Heart left ventricle (tissue), 16 donors: ENCODE measurements at places on chromosomes 7 and 10. TPM values are rescaled to one million over a fixed set of nuclear protein-coding genes. Genes with fewer than 3 reads are reported as not detected.

DNA sequence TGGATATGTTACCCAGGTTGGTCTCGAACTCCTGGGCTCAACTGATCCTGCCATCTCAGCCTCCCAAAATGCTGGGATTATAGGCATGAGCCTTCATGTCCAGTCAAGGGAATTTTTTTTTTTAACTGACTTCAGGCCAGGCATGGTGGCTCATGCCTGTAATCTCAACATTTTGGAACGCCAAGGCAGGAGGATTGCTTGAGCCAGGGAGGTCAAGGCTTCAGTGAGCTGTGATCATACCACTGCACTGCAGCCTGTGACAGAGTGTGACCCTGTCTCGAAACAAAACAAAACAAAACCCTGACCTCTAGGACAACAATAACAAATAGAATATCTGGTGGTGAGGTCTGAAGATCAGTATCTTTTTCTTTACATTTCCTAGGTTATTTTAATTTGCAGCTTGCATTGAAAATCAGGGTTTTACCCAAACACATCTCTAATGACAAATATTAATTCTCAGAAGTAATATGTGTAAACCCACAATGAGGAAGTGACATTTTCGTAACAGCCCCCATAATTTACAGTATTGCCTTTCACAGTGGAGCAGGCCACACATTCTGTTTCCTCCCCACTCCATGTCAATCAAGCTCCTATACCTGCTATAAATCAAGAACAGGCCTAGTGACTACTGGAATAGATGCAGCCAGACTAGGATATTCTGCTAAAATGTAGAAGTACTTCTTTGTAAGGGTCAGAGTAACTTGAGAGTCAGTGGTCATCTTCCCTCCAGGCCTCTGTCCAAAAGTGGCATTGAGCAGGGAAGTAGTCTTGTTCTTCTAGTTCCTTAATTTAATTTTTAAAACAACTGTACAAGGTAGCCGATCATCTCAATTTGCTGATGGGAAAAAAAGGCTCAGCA is 43.3 kb upstream of the ECHDC3 start:
- DNase-seq, result no peak

GRCh38 chr7:120272261-120272660 is 714 bp upstream of the KCND2 start:
- no peak for DNase-seq

GRCh38 chr7:107596881-107597581 is 17.0 kb downstream of the BCAP29 start:
- no peak for DNase-seq

- DNase-seq, result no peak
Measured at GRCh38 chr7:28032738-28033380, 147.7 kb downstream of the JAZF1 start.

- DNase-seq, result no peak
Measured at GRCh38 chr10:127534496-127534895, 14.6 kb upstream of the NPS start.

DNA sequence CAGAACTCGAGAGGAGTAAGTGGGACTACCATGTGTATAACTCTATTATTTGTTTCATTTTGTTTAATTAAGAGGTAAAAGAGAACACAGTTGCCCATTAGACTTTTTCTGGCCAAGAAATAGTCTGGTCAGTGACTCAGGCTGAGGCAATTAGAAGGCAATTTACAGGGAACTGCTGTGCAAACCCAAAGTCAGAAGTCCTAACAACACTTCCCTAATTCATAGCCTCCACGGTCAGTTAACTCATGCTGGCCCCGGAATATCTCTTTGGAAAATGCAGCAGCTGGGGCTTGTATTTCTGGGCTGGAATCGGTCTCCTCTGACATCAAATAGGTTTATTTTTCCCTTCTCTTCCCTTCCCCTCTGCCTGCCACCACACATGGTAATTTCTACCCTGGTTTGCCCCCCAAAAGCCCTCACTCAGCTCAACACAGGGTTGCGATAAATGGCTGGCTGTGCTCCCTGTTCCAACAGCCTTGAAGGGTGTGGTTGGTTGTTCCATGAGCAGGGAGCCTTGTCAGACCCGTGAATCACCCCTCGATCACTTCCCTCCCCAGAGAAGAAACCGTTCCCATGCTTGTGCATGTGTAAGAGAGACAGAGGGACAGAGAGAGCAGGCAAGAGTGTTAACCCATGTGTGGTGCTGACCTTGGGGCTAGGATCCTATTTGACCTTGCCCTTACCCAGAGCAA is 5.3 kb downstream of the SH3PXD2A start:
- peak; percentile 74 for DNase-seq

GRCh38 chr7:99576251-99576650 is 17.8 kb downstream of the ZNF655 start:
- DNase-seq, result no peak

DNA sequence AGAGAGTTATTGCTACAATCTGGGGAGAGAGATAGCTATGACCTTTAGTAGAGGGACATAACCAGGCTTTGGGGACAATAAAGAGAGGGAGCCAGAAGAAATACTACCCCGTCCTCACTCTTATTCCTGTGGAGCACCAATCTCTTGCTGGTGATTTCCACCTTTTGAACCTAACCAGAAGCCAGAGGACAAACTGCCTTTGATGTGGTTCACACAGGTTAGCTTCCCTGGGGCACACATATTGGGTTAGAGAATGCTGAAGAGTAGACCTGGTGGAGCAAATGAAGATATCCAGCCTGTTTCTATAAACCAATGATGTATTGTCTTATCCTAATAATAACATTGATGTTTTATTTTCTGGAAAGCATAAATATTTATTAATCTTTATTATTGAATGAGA is 399.3 kb downstream of the HTR7 start:
- DNase-seq, result no peak

DNA sequence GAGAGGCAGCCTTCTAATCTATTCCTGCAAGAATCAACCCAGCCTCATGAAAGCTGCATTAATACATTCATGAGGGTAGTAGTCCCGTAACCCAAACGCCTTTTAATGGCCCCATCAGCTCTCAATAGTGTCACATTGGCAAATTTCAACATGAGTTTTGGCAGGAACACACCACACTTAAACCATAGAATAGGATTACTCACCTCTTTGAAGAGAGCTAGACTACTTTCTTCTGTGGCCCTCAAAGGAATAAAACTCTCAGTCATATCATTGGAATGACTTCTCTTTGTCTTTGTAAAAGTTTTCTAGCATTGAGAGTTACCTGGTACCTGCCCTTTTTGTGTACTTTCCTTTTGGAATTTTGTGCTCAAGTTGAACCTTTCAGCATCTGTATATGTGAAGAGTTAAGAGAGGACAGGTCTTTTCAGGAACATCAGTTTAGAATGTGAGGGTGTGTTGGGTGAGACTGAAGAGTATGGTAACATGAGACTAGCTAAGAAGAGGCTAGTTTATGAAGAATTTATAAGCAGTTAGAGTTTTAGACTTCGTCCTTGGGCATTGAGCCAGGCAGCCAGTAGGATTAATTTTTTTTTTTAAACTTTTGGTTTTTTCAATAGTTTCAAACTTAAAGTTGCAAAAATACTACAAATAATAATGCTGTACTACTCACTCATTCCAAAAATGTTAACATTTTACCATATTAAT is 92.6 kb downstream of the MLLT10 start:
- no peak for DNase-seq

DNA sequence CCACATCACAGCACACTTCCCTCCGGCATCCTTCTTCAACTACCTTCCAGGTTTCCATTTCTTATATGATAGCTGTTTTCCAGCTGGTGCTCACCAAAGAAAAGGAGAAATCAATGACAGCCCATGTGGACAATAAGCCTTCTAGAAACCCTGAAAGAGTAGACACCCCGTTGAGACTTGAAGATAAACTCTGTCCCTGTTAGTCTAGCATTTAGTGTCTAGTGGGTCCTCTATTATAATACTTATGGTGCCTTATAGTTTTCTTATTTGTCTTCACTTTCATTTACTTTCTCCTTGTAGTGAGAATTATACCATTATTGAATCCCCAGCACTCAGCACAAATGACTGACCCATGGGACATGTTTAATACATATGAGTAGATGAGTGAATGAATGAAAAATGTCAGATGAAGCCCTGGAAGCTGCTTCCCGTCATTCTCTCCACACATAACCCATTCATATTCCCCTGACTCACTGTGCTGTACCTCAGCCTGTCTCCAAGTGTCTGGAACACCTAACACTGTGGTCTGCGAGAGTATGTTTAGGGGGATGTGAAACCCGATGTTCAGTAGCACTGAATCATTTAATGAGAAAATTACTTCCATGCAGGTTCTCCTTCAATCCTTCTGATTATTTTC is 377.6 kb downstream of the GPR158 start:
- no peak for DNase-seq

DNA sequence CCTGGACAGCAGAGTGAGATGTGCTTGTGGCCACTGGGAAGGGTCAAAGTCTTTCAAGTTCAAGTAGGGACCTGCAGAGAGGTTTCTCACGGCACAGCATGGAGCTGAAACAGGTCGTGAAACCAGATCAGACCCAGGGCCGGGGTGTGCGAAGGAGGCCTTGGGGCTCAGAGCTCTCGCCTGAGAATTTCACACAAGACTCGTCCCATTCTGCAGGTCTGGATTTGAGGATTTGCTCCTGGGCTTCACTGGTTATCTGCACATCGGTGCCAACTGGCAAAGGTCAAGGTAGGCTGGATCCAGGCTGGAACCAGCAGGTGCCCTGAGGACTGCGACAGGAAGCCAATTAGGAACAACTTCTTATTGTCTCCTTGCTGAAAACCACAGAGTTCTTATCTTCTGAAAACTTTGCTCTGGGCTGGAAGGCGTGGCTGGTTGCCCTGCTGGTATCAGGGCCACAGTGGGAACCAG is 24.0 kb upstream of the GTF2I start:
- DNase-seq, result no peak

- DNase-seq, result no peak
Measured at GRCh38 chr10:52609626-52610240, 162.9 kb downstream of the MBL2 start.

- DNase-seq, result no peak
Measured at GRCh38 chr10:107516349-107516748, 351.8 kb upstream of the SORCS1 start.

DNA sequence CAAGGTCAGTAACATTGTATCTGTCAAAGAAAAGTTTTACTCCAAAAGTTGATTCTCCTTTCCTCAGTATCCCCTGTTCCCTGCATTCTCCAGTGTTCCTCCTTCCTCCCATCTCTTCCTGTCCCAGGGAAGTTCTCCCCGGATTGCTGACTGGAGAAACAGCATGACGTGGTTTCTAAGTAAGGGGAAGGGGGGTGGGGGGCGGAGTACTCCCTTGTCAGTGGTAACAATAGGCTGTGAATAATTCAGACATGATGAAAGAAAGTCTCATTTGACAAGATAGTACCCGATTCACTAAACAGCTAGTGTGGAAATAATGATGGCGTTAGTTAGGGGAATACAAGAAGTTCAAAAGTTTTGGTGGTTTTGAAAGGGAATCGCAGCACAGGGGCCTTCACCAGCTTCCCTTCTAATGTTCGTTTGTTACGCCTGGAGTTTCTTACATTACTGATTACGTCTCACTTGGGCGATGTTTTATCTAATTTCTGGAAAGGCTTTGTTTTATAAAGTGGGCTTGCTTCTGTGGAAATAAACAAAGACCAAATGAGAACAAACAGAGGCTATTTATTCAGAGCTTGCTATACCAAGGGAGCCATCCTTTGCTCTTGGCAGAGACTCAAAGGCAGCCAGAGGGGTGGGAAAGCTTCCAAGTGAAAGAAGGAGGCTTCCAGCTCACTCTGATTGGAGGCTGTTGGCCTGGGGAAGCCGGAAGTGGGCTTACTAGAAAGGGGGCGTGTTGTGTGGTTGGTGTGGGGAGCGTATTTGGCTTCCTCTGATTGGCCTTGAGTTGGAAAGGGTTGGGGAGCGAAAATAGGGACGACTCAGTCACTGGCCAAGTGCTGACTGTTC is 453.7 kb downstream of the SDK1 start:
- no peak for DNase-seq

DNA sequence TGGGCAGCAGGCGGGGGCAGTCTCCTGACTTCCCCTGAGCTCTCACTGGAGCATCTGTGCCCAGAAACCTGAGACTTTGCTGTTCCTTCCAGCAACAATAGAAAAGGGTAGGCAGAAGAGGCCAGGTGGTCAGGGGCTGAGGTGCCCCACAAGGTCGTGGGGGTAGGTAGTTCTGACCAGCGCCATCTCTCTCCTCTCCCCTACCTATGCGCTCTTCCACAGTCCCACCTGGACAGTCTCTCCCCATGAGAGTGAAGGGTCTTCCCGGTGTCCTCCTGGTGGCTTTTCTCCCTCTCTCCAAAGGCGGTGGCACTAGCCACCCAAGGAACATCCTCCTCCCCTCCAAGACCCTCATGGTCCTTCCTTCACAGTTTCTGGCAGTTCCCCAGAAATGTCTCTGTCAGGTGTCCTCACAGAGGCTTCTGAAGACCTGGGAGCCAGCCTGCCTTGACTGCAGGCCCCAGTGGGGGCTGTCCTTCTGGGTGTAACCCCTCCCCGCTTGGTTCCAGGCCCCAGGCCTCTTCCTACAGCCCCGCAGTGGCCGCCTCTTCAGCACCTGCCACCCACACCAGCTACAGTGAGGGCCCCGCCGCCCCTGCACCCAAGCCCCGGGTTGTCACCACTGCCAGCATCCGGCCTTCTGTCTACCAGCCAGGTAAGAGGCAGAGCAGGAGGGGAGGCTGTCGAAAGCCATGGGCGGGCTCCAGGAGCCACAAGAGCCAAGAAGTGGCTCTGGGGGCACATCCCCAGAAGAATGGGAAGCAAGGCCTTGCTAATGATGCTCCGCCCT is 41.3 kb downstream of the LDB3 start:
- DNase-seq, result no peak

DNA sequence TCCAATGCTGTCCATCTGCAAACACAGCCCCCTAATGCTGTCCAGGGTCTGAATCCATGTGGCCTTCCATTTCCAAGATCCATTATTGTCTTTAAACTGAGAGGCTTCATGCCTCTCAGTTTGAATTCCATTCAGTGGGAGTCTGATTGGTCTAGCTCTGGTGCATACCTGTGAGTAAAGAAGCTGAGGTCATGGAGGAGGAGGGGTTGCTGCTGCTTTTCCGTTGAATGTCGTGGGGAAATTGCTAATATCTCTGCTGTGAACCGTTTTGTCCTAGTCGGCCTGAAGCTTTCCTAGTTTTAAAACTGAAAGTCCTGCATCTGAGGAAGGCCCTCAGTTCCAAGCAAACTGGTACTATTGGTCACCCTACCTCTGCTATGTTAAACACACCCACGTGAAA is 17.7 kb downstream of the SH2D4B start:
- no peak for DNase-seq

- no peak for DNase-seq
Measured at GRCh38 chr10:4280461-4281189, 495.6 kb upstream of the KLF6 start.

GRCh38 chr7:10122551-10123100 is 851.0 kb upstream of the PHF14 start:
- DNase-seq, result peak; percentile 40

Gene C7orf33
- not detected for polyA plus RNA-seq

Gene SH2B2
- polyA plus RNA-seq, result 2.2 TPM

Gene IL2RA
- 0.78 TPM for polyA plus RNA-seq

Gene C10orf53
- polyA plus RNA-seq, result not detected

Gene IQUB
- polyA plus RNA-seq, result not detected

Gene DRGX
- not detected for polyA plus RNA-seq

Gene PON1
- polyA plus RNA-seq, result not detected

Gene CCDC3
- 3.5 TPM for polyA plus RNA-seq

Gene EPHB6
- 4.2 TPM for polyA plus RNA-seq

Gene RSU1
- 68.9 TPM for polyA plus RNA-seq

Gene GHRHR
- not detected for polyA plus RNA-seq
